Adrenal gland (tissue), 19 donors: ENCODE measurements at places on chromosomes 13 and 19. TPM values are rescaled to one million over a fixed set of nuclear protein-coding genes. Genes with fewer than 3 reads are reported as not detected.
A peak's percentile ranks its signal among the peaks of the same experiment; 100 is the strongest.

- H3K36me3 ChIP-seq: peaks cover 14% of the 10 kb centered on the region
- no peaks in the 10 kb centered on the region for H3K27me3 ChIP-seq
- peaks cover 52% of the 10 kb centered on the region for H3K4me1 ChIP-seq
- no peak overlapping the region for H3K4me3 ChIP-seq
Measured at GRCh38 chr19:3508771-3509535, 2.8 kb downstream of the FZR1 start.

GRCh38 chr13:111325941-111326620 lies 5.6 kb downstream of the TEX29 start:
- H3K27me3 ChIP-seq: no peaks in the 10 kb centered on the region
- H3K36me3 ChIP-seq: no peaks in the 10 kb centered on the region
- H3K4me3 ChIP-seq: no peak overlapping the region
- no peak overlapping the region for H3K27ac ChIP-seq
- DNase-seq: no peak

DNA sequence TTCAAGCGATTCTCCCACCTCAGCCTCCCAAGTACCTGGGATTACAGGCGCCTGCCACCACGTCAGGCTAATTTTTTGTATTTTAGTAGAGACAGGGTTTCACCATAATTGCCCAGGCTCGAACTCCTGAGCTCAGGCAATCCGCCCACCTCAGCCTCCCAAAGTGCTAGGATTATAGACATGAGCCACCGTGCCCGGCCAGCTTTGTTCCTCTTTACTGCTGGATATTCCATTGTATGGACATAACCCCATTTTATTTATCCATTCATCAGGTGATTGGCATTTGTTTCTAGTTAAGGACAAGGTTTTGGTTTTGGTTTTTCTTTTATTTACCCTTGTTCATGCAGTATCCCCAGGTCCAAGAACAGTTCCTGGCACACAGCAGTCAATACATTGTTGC lies 4.1 kb upstream of the RPS9 start:
- H3K27ac ChIP-seq: no peak overlapping the region
- H3K4me1 ChIP-seq: peaks cover 15% of the 10 kb centered on the region
- H3K4me3 ChIP-seq: no peak overlapping the region
- no peaks in the 10 kb centered on the region for H3K27me3 ChIP-seq
- peaks cover 28% of the 10 kb centered on the region for H3K36me3 ChIP-seq
- no peak for DNase-seq

DNA sequence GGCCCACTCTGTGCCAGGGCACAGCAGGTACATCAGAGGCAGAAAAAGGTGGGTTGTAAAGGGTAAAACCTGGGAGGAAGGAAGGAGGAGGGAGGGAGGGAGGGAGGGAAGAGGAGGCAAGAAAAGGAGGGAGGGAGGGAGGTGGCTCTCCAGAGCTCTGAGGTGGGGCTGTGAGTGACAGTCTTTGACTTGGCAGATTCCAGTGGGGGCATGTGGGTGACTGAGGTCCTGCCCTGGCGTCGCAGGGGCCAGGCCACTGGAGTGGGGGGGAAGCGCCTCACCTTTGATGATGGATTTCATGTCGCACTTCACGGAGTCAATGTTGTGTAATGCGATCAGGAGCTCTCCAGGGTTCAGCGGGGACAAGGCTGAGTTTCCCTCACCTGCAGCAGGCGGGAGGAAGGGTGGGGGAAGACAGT lies 6.0 kb upstream of the RSPH6A start:
- no peaks in the 10 kb centered on the region for H3K36me3 ChIP-seq
- no peak for DNase-seq
- H3K4me3 ChIP-seq: no peak overlapping the region
- H3K4me1 ChIP-seq: peaks cover 8% of the 10 kb centered on the region

DNA sequence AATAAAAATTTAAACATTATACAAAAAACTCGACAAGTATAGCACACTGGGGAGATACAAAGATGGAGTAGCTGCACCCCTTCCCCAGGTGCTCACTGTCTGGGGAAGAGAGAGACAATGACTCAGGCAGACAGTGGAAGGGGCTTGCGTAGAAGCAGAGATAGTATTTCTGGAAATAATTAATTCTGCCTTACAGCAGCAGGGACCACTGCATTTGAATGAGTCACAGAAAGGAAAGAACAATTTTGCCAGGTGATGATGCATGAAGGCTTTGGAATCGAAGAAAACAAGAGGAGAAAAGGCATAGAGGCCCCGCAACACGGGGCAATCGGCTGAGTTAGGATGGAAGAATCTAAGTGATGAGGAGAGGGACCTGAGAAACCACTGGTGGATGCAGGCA lies 447.4 kb downstream of the EFNB2 start:
- no peaks in the 10 kb centered on the region for H3K27me3 ChIP-seq
- H3K4me3 ChIP-seq: no peak overlapping the region
- no peak for DNase-seq
- H3K36me3 ChIP-seq: no peaks in the 10 kb centered on the region

DNA sequence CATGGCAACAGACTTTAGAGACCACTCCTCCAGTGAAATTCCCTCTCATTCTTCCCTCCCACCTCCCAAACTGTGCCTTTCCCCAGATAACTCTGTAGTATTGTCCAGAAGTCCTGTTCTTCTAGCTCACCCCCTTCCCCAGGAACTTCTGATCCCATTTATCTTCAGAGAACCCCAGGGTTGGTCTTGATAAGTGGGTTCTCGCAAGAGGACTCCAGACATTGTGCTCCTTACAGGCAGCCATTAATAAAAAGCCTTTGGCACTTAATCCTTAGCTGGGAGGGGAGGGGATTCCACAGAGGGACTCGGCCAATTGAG lies 1.9 kb downstream of the LTBP4 start:
- peak overlapping the region; percentile 50 for H3K4me3 ChIP-seq
- H3K27ac ChIP-seq: peak overlapping the region; percentile 2
- peaks cover 57% of the 10 kb centered on the region for H3K4me1 ChIP-seq
- no peak for DNase-seq
- peaks cover 11% of the 10 kb centered on the region for H3K27me3 ChIP-seq

DNA sequence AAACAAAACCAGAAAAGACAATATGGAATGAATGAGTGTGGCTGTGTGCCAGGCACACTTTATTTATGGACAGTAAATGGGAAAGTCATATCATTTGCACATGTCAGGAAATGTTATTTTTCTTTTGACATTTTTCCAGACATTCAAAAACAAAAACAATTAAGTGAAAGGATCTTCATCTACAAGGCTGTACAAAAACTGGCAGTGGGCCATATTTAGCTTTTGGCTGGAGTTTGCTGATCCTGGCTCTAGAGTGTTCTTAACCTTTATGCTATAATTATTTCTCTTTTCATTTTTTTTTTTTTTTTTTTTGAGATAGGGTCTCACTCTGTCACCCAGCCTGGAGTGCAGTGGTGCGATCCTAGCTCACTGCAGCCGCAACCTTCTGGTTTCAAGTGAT lies 6.5 kb upstream of the TNFSF9 start:
- H3K27ac ChIP-seq: no peak overlapping the region
- no peak overlapping the region for H3K4me3 ChIP-seq
- H3K4me1 ChIP-seq: peaks cover 5% of the 10 kb centered on the region
- no peaks in the 10 kb centered on the region for H3K36me3 ChIP-seq

DNA sequence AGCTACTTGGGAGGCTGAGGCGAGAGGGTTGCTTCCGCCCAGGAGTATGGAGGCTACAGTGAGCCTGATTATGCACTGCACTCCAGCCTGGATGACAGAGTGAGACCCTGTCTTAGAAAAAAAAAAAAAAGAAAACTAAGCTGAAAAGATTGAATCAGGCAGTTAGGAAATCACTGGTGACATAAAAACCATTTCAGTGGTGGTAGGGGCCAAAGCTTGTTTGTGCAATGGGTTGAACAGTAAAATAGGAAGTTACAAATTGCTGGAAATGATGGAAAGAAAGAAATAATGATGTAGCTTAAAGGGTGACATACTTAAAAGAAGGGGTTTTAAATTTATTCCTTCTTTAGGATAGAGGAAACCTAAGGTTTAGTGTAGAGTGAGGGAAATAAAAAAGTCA lies 4.8 kb upstream of the OXGR1 start:
- no peak overlapping the region for H3K27ac ChIP-seq
- H3K4me3 ChIP-seq: no peak overlapping the region
- no peaks in the 10 kb centered on the region for H3K36me3 ChIP-seq
- H3K27me3 ChIP-seq: peaks cover 14% of the 10 kb centered on the region
- peaks cover 6% of the 10 kb centered on the region for H3K4me1 ChIP-seq

GRCh38 chr19:23071147-23071511 lies 45.7 kb upstream of the ZNF730 start:
- H3K36me3 ChIP-seq: no peaks in the 10 kb centered on the region
- no peaks in the 10 kb centered on the region for H3K4me1 ChIP-seq

DNA sequence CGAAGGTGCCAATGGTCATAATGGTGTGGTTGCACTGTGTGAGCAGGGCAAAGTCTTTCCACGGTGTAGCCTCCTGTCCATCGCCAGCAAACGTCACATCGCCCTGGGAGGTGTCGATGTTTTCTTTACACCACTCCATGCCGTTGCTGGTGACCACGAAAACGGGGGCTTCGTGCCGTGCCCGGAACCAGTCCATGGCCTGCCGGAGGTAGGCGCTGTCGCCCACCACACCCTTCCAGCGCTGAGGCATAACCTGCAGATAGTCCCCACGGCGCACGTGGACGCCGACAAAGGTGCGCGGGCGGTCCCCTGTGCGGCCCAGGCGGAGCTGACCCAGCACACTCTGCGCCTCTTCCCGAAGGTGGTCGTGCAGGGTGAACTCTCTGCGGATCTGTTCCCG lies 2.1 kb downstream of the FUT1 start:
- no peaks in the 10 kb centered on the region for H3K36me3 ChIP-seq
- no peaks in the 10 kb centered on the region for H3K27me3 ChIP-seq
- no peak for DNase-seq
- H3K4me3 ChIP-seq: no peak overlapping the region

DNA sequence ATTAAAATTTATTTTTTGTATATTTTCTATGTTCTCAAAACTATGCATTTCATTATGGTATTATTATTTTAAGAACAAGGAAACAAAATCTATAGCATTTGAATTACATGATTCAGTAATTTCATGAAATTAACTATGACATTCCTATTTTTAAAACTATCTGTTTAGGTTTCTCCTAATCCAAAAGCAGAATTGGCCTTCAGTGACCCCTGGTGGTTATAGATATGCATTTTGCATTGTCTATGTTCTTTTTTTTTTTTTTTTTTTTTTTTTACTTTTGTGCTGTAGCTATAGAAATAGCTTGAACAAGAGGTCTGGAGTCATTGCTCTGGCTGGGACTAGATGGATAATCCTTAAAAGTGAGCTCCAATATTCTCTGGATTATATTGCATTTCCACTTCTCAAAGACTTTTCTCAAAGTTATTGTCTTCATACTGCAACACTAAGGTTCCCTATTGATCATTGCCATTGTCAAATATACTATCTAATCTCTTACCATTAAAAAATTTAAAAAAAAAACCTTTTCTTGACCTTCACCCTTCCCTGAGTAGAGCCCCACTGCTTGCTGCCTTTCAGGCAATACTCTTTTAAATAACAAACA lies 15.9 kb upstream of the DNAJC3 start:
- H3K27me3 ChIP-seq: no peaks in the 10 kb centered on the region
- no peaks in the 10 kb centered on the region for H3K4me1 ChIP-seq
- H3K4me3 ChIP-seq: no peak overlapping the region
- no peaks in the 10 kb centered on the region for H3K36me3 ChIP-seq
- H3K27ac ChIP-seq: no peak overlapping the region
- no peak for DNase-seq

DNA sequence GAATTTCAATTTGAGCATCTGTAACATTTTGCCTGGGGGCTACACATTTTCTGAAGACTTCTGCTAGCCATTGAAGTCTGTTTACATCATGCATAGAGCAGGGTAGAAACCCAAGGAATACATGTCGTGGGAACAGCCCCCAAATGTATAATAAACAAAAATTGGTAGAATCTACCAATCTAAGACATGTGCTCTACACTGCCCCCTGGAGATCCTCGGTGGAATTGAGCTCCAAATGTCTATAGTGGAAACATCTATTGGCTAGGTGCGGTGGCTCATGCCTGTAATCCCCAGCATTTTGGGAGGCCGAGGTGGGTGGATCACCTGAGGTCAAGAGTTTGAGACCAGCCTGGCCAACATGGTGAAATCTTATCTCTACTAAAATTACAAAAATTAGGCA lies 57.3 kb downstream of the MBD3L2B start:
- H3K36me3 ChIP-seq: no peaks in the 10 kb centered on the region
- no peak for DNase-seq
- no peaks in the 10 kb centered on the region for H3K4me1 ChIP-seq
- no peaks in the 10 kb centered on the region for H3K27me3 ChIP-seq

DNA sequence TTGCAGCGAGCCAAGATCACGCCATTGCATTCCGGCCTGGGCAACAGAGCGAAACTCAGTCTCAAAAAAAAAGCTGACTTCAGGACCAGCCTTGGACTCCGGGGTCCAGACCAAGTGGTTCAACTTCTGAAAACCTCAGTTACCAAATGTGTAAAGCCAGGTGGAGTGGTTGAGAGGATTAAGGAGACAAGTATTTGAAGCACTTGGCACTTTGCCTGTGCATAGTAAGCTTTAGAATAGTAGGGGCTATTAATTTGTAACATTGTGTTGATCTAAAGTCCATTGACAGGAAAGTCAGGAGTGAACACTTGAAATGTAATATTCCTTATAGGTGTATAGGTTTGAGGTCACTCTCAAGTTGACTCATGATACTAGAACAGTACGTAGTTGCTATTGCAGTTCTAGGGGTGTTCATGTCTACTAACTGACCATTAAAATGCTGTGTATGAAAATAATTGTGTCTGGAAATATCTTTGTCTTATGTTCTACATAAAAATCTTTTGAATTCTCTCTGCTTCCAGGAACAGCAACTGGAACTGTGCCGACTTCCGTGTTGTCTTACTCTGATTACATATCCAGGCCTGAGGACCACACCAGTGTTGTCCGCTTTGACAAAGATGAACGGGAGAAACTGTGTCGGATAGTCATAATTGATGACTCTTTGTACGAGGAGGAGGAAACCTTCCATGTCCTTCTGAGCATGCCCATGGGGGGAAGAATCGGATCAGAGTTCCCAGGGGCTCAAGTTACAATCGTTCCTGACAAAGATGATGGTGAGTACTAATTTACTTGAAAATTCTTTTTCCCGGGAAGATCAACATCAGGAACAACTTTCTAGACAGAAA lies 97.4 kb downstream of the FREM2 start:
- no peaks in the 10 kb centered on the region for H3K36me3 ChIP-seq
- no peaks in the 10 kb centered on the region for H3K4me1 ChIP-seq
- H3K4me3 ChIP-seq: no peak overlapping the region
- DNase-seq: no peak
- no peak overlapping the region for H3K27ac ChIP-seq
- H3K27me3 ChIP-seq: no peaks in the 10 kb centered on the region

DNA sequence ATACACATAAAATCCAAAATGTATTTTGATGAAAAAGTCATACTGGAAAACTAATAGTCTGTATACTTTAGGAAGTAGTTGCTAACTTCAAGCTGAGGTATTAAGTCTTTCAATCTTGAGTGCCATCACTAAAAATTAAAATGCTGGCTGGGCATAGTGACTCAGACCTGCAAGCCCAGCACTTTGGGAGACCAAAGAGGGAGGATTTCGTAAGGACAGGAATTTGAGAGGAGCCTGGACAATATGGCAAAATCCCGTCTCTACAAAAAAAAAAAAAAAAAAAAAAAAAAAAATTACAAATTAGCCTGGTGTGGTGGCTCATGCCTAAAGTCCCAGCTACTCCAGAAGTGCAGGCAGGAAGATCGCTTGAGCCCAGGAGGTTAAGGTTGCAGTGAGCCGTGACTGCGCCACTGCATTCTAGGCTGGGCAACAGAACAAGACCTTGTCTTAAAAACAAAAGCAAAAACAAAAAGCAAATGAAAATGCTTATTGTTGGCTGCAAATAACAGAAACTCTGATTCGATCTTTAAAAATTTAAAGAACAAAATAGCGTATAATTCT lies 1994.2 kb upstream of the PCDH20 start:
- no peak for DNase-seq
- no peaks in the 10 kb centered on the region for H3K27me3 ChIP-seq
- no peak overlapping the region for H3K27ac ChIP-seq
- H3K4me3 ChIP-seq: no peak overlapping the region
- no peaks in the 10 kb centered on the region for H3K4me1 ChIP-seq

The PLIN5 gene
- total RNA-seq: 11.4 TPM
